ENCODE measurements at places on chromosomes 1 and 21.

DNA sequence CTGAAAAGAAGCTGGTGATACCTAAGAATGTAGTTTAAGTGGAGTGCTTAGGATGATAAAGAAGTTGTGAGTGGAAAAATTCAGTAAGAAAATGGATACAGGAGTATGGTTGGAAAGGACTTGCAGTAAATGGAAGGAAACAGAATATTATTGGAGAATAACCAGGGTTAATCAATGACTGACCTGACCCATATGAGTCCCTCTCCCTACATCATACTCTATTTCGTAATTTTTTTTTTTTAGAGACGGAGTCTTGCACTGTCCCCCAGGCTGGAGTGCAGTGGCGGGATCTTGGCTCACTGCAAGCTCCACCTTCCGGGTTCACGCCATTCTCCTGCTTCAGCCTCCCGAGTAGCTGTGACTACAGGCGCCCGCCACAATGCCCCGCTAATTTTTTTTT lies 33.4 kb upstream of the ENSA start:
- no peak for DNase-seq

- no peak for DNase-seq
Measured at GRCh38 chr1:167116174-167116573, 22.3 kb downstream of the STYXL2 start.

GRCh38 chr21:34939673-34940331 lies 109.3 kb downstream of the RUNX1 start:
- DNase-seq = no peak

- DNase-seq = no peak
Measured at GRCh38 chr1:229781453-229781852, 155.4 kb downstream of the URB2 start.

DNA sequence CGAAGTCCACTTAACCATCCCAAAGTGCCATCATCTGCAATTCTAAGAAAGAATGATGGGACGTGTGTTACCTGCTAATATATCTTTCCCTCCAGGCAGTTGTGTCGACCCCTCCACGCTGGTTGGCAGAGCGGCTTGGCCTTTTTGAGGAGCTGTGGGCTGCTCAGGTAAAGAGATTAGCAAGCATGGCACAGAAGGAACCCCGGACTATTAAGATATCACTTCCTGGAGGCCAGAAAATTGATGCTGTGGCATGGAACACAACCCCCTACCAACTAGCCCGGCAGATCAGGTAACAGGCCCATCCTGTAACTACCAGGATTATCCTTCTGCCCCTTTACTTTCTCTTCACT lies 520 bp downstream of the TARS2 start:
- DNase-seq = no peak

DNA sequence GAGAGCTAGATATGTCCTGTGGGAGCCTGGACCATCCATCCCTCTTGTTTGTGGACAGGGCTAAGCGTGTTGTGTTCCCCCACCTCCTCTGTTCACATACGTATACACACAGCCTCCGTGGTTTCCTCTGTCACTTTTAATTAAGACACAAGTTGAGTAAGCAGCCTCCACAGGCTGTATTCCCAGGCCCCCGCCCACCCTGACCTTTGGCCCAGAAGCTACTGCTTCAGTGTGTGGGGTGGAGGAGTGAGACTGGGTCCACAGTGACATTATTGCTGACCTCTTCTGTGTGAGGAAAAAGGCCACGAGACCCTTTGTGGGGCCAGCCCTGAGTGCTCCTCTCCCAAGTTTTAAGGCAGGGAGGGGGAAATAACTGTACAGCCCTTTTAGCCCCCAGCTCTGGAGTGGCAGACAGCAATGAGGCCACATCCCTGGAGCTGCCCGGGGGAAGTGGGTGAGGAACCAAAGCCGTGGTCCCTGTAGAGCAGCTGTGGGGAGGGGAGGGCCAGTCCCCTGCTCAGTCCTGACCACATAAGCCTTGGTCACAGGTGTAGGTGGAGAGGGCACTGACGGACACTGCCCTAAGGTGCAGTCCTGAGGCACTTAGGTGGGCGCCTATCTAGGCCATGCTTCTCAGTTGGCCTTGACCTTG lies 4.4 kb downstream of the ELOVL1 start:
- no peak for DNase-seq

GRCh38 chr1:1620433-1621139 lies 5.3 kb downstream of the MIB2 start:
- DNase-seq = no peak

- DNase-seq = no peak
Measured at GRCh38 chr1:89310976-89311375, 38.3 kb upstream of the GBP5 start.

DNA sequence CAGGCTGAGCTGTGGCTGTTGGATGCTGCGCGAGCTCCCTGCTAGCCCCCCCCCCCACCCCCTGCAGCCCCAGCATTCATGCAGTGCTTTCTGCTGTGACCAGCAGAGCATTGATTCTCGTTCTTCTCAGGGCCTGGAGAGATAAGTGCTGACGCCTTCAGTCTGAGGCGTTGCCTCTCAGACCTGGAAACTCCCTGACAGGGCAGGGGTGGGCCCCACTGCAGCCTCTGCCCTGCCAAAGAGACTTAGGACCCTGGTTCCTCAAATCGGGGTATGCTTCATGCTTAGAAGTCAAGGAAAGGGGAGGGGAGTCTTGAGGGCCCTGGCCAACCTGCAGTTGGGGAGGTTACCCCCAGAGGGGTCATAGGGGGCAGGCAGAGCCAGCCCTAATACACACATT lies 38.5 kb downstream of the PTPRF start:
- DNase-seq = no peak

- peak; percentile 6 for DNase-seq
Measured at GRCh38 chr1:157045250-157046218, at the start of gene ARHGEF11. Gene ARHGEF11 (minus strand): TSS chr1:157045742. CDS start chr1:157044330, 1,412 bp downstream.

- DNase-seq = no peak
Measured at GRCh38 chr1:169364948-169365347, 2.6 kb downstream of the NME7 start.

DNA sequence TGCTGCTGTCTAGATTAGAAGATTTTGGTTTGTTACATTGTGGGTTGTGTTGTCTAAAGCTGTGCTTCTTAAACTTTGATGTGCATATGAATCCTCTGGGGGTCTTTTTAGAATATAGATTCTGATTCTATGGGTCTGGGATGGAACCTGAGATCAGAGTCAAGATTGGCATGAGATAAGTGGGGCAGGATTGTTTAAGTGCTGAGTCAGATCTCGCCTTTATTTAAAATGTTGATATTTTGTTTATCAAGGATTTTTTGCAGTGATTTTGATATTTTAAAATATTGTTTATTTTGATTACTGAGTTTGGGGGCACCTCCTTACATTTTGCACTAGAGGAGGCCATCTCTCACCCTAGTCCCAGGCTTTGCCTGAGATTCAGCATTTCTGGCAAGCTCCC lies 114.8 kb downstream of the LAMC2 start:
- no peak for DNase-seq

DNA sequence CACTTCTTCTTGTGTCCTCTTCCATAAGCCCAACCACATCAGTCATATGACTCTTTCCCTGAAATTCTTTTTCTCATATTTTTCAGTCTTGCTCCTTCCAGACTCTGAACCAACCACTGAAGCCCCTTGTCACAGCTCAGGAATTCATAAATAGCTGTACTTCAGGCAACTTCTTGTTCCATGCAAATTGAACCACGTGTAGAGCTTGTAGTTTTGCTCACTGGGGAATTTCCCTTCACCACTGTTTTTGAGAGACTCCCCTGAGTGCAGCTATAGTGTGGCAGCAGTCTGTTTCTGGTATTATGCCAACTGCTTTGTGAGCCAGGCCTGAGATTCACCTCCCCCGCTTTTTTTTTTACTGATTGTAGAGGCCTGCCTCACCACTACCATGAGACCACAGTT lies 150.3 kb upstream of the SPAG17 start:
- DNase-seq = no peak

DNA sequence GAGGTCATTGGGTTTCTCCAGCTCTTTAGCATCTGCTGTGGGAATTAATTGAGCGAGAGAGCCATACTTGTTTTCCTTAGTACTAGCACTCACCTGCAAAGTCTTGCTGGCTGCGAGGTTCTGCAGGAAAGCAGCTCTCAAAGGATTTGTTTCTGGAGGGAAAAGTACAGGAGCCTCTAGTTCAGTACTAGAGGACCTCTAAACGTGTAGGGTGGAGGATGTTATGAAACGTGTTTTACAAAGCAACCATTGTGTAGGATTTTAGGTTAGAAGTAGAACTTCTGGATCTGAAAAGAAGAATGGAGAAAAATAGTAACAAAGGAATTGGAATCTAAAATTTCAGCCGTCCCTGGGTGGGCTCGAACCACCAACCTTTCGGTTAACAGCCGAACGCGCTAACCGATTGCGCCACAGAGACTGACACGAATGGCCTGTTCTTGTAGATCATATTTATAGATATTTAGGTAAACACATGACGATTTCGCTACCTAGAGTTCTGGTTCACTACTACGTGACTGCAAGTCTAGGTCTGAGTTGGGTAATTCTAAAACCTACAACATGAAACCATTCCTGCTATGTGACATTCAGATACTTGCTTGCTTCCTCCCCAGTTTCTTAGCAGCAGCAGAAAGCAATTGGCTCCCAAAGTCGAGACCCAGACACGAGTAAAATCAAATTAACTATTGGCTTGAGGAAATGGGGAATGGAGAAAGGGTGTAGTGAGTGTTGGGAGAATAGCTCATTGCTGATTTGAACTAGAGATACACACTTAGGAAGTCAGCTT lies 60.2 kb upstream of the CFAP126 start:
- DNase-seq = peak; percentile 38

GRCh38 chr1:38037221-38037939 lies 9.2 kb downstream of the POU3F1 start:
- no peak for DNase-seq

- no peak for DNase-seq
Measured at GRCh38 chr1:28981210-28981609, 66.8 kb downstream of the EPB41 start.

- no peak for DNase-seq
Measured at GRCh38 chr1:40768146-40768990, 15.2 kb upstream of the KCNQ4 start.

GRCh38 chr1:10873189-10873588 lies 76.7 kb upstream of the CASZ1 start:
- no peak for DNase-seq

- DNase-seq = no peak
Measured at GRCh38 chr1:31476891-31477846, 64.2 kb downstream of the SERINC2 start.

- DNase-seq = no peak
Measured at GRCh38 chr1:14128096-14128495, 428.1 kb downstream of the PRDM2 start.

DNA sequence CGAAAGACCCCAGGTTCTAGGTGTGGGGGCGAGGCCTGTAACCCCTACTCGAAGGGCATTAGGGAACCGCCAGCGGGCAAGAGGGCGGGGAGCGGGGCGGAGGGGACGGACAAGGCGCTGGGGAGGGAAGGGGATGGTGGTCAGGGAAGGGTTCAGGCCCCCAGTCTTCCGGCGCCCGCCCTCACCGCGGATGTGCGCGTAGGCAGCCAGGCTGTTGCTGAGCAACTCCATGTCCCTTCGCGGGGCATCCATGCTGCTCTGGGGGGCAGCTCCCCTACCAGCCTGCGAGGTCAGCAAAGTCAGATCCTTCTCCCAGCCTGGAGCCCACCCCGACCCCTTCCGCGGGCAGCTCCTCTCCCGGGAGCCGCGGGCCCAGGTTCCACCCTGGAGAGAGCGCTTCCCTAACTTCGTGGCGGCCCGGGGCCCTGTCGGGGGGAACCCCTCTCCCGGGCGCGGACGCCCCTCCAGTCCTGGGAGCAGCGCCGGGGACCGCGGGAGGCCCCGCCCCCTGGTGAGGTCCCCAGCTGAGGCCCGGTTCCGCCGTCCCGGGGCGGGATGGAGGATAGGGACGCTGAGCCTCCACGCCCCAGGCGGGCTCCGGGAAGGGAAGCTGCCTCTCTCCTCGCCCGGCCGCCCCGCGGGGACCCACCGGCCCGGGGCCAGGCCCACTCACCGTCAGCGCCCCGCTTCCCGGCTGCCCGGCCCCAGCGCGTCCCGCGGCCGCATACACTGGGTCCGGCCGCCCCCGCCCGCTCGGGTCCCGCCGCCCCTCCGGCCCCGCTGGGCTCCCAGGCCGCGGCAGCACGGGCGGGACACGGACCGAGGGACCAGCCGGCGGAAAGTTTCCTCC lies 434 bp downstream of the EVA1B start:
- DNase-seq = peak; percentile 32

DNA sequence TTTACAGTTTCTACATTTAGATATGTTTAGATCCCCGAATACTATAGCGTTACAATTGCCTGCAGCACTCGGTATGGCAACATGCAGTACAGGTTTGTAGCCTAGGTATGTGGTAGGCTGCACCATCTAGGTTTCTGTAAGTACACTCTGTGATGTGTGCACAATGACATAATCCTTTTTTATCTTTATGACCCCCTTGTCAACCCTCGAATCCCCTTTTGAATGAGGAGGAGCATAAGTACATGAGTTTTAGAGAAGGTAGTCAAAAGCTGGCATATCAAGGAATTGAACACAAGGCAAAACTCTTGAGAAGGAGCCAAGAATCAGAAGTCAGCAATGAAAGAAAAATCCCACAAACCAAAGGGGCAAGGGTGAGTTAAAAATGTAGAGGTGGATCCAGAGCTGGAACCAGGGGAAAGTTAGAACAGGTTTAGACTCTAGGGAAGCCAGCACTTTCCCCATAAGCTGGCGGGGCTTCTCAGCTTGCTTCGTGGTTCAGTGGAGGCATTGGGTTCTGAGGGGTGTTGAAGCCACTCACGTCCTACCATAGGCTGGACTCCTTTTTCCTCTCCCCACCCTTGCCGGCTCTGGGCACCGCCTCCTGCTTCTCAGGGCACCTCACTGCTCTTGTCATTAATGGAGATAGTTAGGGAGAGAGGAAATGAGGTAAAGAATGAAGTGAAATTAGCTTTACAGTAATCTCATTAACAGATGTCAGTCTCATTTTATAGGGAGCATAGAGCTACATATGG lies 31.3 kb downstream of the OLFML3 start:
- no peak for DNase-seq

- DNase-seq = no peak
Measured at GRCh38 chr1:41629571-41629970, 145.1 kb upstream of the EDN2 start.

DNA sequence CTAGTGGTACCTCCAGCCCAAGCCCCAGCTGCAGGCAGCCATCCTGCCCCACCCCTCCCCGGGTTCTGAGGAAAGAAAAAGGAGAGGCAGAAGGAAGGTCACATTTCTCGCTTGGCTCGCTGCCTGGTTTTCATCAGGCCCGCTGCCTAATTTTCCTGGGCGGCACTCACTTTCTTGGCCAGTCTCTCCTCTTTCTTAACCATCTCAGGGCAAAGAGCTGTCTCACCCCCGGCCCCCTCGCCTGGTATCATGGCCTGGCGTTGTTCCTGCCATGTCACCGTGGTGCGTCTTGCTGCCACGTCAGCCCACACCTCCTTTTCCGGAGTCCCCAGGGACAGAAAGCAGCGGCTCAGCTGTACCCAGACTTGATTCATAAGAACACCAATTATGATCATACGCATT lies 26.6 kb upstream of the CASZ1 start:
- no peak for DNase-seq

DNA sequence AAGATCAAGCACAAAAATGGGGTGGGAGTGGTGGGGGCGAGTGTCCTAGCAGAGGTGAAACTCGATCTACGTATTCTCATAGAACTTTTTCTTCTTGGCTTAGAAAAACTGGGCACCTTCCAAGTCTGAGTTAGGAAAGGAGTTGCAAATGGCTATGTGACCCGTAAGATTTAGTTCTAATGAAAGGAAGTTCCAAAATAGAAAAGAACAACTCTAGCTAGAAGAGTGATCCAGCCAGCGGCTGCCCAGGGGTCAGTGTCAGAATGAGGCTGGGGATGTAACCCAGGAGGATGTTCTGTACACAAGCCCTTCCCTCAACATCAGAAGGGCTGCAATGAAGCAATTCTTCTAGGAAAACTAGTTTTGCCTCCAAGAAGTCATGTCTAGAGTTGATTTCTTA lies 5.2 kb downstream of the MTARC1 start:
- DNase-seq = no peak

GRCh38 chr21:16534408-16535101 lies 804.8 kb downstream of the USP25 start:
- DNase-seq = no peak
